Ovary (tissue), 10 donors: ENCODE measurements at places on chromosomes 3 and 15. TPM values are rescaled to one million over a fixed set of nuclear protein-coding genes. Genes with fewer than 3 reads are reported as not detected.

DNA sequence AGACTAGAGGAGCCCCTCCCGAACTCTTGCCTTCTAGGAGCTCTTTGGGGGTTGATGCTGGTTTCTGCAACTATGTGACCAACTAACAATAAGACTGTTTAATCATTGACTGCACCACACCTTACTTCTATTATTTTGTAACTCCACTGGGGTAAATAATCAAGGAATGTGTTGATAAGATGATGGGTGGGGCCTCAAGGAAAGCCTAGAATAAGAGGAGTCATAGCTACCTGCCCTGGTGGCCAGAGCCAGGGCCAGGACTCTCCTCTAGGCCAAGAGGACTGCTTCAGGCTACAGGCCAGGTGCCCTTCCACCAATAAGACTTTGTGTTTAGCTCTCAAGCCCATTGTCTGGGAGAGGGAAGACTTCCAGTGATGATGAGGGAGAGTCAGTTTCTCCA is 41.2 kb upstream of the PIAS1 start:
- H3K36me3 ChIP-seq: no peaks in the 10 kb centered on the region
- no peaks in the 10 kb centered on the region for H3K27me3 ChIP-seq

- no peak overlapping the region for H3K27ac ChIP-seq
- H3K36me3 ChIP-seq: no peaks in the 10 kb centered on the region
- H3K4me3 ChIP-seq: no peak overlapping the region
- DNase-seq: no peak
- H3K27me3 ChIP-seq: no peaks in the 10 kb centered on the region
- H3K4me1 ChIP-seq: peaks cover 19% of the 10 kb centered on the region
Measured at GRCh38 chr3:51963951-51964451, 3.3 kb downstream of the PCBP4 start.

GRCh38 chr3:62723166-62723913 is 151.9 kb downstream of the CADPS start:
- DNase-seq: no peak
- H3K4me3 ChIP-seq: no peak overlapping the region
- H3K27me3 ChIP-seq: no peaks in the 10 kb centered on the region
- peaks cover 1% of the 10 kb centered on the region for H3K4me1 ChIP-seq

DNA sequence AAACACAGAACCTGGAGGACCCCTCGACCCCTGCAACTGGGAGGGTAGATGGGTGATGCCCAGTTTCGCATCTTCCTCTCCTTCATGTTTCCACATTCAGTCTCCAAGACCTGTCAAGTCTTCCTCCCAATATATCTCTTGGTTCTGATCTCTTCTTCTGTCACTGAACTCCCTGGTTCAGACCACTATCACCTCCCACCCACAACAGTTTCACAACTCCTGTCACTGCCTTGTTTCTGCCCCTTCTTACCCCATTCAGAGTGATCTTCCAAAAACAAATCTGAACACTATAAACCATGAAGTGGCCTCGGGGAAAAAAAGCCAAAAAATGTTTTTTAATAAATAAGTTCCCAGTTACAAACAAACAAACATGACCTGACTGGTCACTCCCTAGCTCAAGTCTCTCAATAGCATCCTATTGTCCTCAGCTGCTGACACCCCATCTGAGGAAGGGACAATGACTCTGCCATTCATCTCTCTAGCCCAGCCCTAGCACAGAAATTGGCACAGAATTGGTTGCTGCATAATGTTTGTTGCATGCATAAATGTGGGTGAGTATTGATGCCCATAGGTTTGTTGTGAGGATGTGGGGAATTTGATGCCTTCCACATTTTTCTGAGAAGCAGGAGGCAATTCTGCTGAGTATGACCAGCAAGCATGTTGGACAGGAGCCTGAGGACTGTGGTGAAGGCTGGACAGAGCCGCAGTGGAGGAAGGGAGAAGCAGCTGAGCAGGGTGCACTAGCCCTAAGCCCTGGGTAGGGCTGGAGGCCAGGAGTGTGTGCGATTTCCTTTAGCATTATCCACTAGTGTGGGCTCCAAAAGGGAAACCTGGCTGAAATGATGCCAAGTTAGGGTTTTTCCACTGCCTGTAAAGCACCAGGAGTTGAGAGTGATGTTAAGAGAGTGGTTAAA is 12.2 kb upstream of the XYLB start:
- no peaks in the 10 kb centered on the region for H3K36me3 ChIP-seq
- DNase-seq: no peak
- H3K4me3 ChIP-seq: no peak overlapping the region
- H3K4me1 ChIP-seq: no peaks in the 10 kb centered on the region

- no peak overlapping the region for H3K27ac ChIP-seq
- no peaks in the 10 kb centered on the region for H3K27me3 ChIP-seq
- no peak overlapping the region for H3K4me3 ChIP-seq
- H3K36me3 ChIP-seq: no peaks in the 10 kb centered on the region
- no peak for DNase-seq
- no peaks in the 10 kb centered on the region for H3K4me1 ChIP-seq
Measured at GRCh38 chr3:143084856-143085731, 34.5 kb upstream of the CHST2 start.

GRCh38 chr15:77909182-77909940 is 168.2 kb downstream of the TBC1D2B start:
- no peaks in the 10 kb centered on the region for H3K4me1 ChIP-seq
- H3K27me3 ChIP-seq: no peaks in the 10 kb centered on the region
- no peak for DNase-seq
- H3K4me3 ChIP-seq: no peak overlapping the region
- no peak overlapping the region for H3K27ac ChIP-seq

DNA sequence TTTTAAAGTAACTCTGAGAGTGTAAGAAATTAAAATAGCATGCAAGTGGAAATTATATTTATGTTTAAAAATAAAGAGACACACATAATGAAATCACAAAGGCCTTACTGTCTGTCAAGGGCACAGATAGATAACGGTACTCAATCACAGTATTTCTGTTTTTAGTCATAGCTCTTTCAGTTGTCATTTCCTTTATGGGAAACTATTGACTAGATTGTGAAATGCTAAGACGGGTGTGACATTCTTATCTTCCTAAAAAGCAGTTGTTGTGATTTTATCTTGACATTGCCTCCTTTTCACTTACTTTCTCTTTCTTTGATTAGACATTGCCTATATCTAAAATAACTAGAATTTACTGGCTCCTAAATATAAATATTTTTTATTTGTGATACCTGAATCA is 100.1 kb upstream of the PLSCR5 start:
- no peak for DNase-seq
- no peaks in the 10 kb centered on the region for H3K27me3 ChIP-seq
- no peak overlapping the region for H3K4me3 ChIP-seq
- H3K4me1 ChIP-seq: no peaks in the 10 kb centered on the region

GRCh38 chr3:114093016-114093380 is 36.5 kb downstream of the QTRT2 start:
- H3K27ac ChIP-seq: no peak overlapping the region
- H3K4me3 ChIP-seq: no peak overlapping the region
- no peak for DNase-seq
- no peaks in the 10 kb centered on the region for H3K27me3 ChIP-seq
- no peaks in the 10 kb centered on the region for H3K36me3 ChIP-seq
- H3K4me1 ChIP-seq: no peaks in the 10 kb centered on the region

DNA sequence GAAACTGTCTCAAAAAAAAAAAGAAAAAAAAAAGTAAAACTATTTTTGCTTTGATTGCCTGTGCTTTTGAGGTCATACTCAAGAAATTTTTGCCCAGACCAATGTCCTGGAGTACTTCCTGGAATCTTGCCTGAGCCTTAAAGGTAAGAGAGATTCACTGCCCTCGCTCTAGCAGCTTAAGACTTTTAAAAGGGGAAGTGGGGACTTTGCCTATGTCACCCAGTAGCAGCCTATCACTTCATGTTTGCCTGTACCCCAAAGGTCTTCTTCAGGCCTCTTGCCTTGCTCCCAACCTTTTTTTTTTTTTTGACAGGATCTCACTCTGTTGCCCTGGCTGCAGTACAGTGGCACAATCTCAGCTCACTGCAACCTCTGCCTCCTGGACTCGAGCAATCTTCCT is 18.9 kb upstream of the GOLGB1 start:
- no peaks in the 10 kb centered on the region for H3K36me3 ChIP-seq
- no peak overlapping the region for H3K27ac ChIP-seq
- no peaks in the 10 kb centered on the region for H3K4me1 ChIP-seq
- DNase-seq: no peak
- no peak overlapping the region for H3K4me3 ChIP-seq
- no peaks in the 10 kb centered on the region for H3K27me3 ChIP-seq

The ITGA11 gene
- 4.4 TPM for total RNA-seq

The REC114 gene
- total RNA-seq: not detected

The ZKSCAN7 gene
- 7.6 TPM for total RNA-seq

The CD96 gene
- 2.2 TPM for total RNA-seq

The ARHGAP11A gene
- 3.1 TPM for total RNA-seq

The SLC9C1 gene
- not detected for total RNA-seq

The PIK3CA gene
- total RNA-seq: 29.7 TPM
